ENCODE measurements at places on chromosomes 3 and 15.

DNA sequence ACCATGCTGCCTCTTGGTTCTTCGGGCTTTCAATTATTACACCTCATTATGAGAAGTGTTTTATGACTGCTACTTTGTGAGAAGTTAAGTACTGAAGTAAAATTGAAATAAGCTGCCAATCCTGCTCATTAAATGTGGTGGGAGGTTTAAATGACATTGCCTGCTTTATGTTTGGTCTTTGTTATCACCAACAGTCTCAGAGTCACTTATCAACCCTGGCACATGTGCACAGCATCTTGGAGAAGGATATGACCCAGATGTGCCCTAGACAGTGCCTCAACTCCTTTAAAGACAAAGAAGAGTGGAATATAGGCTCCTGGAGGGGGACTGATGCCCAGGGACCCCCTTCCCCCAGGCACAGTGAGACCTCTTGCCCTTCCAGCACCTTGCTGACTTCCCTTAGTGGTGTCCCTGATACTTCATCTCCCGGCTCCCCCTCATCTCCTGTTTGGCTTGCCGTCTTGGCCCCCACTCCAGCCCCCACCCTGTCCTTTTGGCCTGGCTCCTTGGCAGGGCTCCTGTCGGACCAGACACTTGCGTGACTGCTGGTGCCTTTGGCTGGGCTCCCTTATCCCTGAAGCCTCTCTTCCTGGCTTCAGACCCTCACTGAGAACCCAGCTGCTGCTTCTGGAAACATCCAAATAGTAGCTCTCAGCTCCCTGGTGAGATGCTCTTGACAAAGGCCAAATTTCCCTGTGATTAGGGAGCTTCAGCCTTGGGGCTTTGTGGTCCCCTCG, 39.8 kb downstream of the ARHGAP31 start:
- DNase-seq: no peak

GRCh38 chr15:63114465-63114864, 7.2 kb upstream of the LACTB start:
- no peak for DNase-seq

DNA sequence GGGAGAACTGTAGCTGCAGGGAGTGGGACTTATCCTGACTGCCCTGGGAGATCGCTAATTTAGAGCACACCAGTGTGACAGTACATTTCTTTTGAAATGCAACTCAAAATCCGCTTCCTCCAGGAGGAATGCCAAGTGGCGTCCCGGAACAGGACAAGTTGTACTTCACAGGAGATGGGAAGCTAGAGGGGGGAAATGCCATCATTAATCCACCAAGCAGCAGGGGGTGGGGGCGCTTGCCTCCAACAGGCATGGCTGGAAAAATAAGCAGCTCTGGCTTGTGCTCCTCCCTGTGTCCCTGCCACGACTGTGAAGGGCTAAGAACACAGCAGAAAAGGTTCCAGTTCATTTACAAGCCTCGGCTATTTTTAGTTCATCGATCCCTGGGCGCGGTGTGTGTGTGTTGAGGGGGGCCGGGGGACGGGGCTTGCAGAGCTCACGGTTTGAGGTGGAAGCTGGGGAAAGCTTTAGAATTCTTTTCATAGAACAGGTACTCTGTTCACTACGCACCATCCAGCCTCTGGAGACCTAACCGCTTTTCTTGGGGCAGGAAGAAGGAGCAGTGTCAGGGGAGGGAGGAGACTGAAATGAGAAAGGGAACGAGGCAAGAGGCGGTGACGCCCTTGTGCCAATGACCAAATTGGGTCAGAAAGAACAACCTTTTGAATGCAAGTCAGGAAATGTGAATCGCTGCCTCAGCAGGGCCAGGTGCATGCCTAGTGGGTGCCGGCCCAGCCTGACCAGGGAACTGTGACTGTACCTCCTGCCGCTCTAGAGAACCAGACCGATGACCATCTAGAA, 51.8 kb upstream of the DGKG start:
- DNase-seq: no peak

- DNase-seq: no peak
Measured at GRCh38 chr3:113719758-113720157, 23.3 kb upstream of the USF3 start.

- no peak for DNase-seq
Measured at GRCh38 chr3:143671626-143672025, 176.6 kb downstream of the SLC9A9 start.

DNA sequence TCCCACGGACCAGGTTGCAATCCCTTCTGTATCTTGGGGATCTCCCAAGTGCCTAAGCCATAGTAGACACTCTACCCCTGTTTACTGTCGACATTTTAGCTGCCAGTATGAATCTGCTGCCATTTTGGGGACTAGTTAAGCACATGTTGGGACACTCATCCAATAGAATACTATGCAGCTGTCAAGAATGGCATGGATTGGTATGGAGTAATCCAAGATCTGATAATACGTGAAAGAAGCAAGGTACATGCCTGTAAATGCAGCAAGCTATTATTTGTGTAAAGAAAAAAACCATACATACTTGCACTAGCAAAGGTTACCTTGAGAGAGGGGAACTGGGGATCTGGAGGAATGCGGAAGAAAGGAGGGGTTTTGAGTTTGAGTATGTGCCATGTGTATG, 129.3 kb downstream of the SMAD6 start:
- DNase-seq: no peak

DNA sequence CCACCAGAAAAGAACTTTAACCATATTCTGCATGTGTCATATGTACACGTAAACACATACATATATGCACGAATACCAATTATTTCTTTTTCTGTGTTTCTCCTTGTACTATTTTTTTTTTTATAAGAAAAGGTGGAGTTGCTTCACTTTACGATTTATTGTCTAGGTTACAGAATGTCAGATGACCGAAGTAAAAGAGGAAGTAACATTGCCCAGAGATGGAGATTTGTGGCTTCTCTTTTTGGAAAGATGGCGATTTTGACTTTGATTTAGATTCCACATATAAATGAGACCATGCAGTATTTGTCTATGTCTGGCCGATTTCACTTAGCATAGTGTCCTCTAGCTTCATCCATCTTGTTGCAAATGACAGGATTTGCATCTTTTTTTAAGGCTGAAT, 293.1 kb downstream of the SV2B start:
- no peak for DNase-seq

GRCh38 chr3:158093526-158093925, 12.7 kb downstream of the SHOX2 start:
- no peak for DNase-seq

- DNase-seq: no peak
Measured at GRCh38 chr3:30737743-30738499, 131.5 kb downstream of the TGFBR2 start.

- DNase-seq: no peak
Measured at GRCh38 chr3:32969656-32970055, 18.2 kb downstream of the CCR4 start.
